ENCODE measurements at places on chromosomes 3 and 15. TPM values are rescaled to one million over a fixed set of nuclear protein-coding genes. Genes with fewer than 3 reads are reported as not detected.

DNA sequence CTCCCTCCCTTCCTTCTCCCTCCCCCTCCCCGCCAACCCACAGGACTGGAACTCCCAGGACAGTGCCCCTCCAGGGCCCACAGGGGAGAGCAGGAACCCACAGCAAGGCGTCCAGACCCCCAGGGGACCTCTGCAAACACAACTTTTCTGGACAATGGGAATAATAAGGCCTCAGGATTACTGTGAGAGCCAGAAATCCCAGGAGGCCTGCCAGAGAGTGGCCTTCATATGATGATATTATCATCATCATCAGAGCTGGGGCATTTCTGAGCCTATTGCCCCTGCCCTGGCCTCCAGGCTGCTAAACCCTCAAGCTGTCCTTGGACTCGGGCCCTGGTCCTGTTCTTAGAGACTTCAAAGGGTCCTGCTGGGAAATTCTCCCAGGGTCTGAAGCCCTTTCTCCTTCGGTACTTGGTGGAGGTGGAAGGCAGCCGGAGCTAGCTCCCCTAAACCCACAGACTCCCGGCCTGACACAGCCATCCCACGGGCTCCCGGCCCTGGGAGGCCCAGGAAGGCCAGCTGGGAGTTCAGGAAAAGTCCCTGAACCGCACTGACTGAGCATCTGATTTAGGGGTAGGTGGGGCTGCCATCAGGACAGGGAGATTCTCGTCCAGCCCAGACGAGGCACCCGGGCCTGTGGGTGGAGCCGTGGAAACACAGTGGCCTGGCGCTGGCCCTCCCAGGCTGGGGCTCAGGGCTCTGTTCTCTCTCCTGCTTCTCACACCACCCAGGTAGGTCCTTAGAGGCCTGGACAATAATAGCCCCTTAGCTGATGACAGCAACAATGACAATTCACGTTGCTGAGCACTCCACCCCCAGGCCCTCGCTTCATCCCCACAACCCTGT is 4.9 kb downstream of the CALML4 start:
- peaks cover 15% of the 10 kb centered on the region for H3K4me1 ChIP-seq
- H3K27me3 ChIP-seq, result no peaks in the 10 kb centered on the region
- H3K27ac ChIP-seq, result peak overlapping the region; percentile 27
- no peak for DNase-seq
- H3K36me3 ChIP-seq, result peaks cover 3% of the 10 kb centered on the region
- no peak overlapping the region for H3K4me3 ChIP-seq

GRCh38 chr15:40790718-40791117 is 16.2 kb upstream of the ZFYVE19 start:
- no peak overlapping the region for H3K4me3 ChIP-seq
- H3K27ac ChIP-seq, result no peak overlapping the region
- DNase-seq, result no peak
- H3K4me1 ChIP-seq, result peaks cover 32% of the 10 kb centered on the region

GRCh38 chr15:68797599-68798345 is 22.9 kb downstream of the ANP32A start:
- no peak overlapping the region for H3K4me3 ChIP-seq
- peaks cover 53% of the 10 kb centered on the region for H3K4me1 ChIP-seq
- H3K27me3 ChIP-seq, result no peaks in the 10 kb centered on the region
- DNase-seq, result no peak

The DLEC1 gene
- total RNA-seq, result 0.17 TPM

DNA sequence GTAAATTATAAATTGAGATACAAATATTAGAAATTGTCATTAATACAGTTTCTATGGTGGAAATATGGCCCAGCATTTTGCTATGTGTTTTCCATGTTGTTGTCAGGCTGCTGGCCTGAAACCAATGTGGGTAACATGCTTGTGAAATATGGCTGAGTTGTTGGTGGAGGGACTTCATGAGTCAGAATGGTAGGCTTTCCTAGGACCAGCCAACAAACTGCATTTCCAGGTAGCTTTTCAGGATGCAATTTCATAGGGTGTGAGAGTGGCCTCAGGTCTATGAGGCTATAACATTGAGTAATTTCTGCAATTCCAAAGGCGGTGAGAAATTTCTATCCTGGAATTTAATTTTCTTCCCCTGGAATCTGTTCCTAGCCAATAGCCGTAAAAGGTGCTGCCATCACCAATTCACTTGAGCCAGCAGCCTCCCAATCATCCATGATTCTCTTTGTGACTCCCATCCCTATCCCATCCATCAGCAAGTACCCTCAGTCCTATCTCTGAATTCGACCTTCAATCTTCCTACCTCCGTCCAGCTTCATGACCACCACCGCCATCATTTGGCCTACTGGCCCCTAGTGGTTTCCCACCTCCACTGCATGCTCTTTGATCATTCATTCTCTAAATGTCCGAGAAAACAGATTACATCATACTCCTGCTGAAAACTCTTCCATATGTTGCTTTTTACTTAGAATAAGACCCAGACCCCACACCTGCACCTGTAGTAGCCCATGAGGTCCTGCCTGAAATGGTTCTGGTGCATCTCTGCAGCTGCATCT is 276.6 kb upstream of the CFAP20DC start:
- no peak overlapping the region for H3K4me3 ChIP-seq
- DNase-seq, result no peak
- no peaks in the 10 kb centered on the region for H3K36me3 ChIP-seq
- H3K4me1 ChIP-seq, result peaks cover 11% of the 10 kb centered on the region
- no peaks in the 10 kb centered on the region for H3K27me3 ChIP-seq

DNA sequence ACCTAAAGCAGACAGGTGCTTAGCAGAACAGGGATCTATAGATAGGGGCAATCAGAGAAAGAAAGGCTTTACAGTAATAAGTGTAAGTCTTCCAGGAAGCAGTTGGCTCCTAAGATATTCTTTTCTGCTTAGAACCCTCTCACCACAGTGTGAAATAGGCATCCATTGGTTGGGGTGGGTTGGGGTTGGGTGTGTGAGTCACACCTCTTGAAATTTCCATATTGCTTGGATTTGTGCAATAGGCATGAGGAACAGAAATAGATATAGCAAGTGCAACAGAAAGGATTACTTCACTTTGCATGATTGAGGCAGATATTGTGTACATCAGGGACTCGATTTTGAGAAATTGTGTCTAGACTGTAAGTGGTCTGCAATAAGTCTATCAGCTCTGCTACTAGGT is 200.1 kb upstream of the GAP43 start:
- H3K36me3 ChIP-seq, result no peaks in the 10 kb centered on the region
- no peak for DNase-seq
- no peaks in the 10 kb centered on the region for H3K4me1 ChIP-seq
- H3K27ac ChIP-seq, result no peak overlapping the region
- no peak overlapping the region for H3K4me3 ChIP-seq

GRCh38 chr15:70111203-70112073 is 13.7 kb upstream of the TLE3 start:
- H3K4me3 ChIP-seq, result peak overlapping the region; percentile 43
- no peak for DNase-seq
- peaks cover 18% of the 10 kb centered on the region for H3K4me1 ChIP-seq
- peaks cover 31% of the 10 kb centered on the region for H3K27me3 ChIP-seq

The DPPA4 gene
- 0.22 TPM for total RNA-seq

The DUOX1 gene
- total RNA-seq, result not detected

- H3K27me3 ChIP-seq, result no peaks in the 10 kb centered on the region
- H3K27ac ChIP-seq, result no peak overlapping the region
- peaks cover 20% of the 10 kb centered on the region for H3K4me1 ChIP-seq
- no peak for DNase-seq
- H3K36me3 ChIP-seq, result no peaks in the 10 kb centered on the region
These were observed 50.9 kb upstream of the FSIP1 start for GRCh38 chr15:39833515-39833981.

DNA sequence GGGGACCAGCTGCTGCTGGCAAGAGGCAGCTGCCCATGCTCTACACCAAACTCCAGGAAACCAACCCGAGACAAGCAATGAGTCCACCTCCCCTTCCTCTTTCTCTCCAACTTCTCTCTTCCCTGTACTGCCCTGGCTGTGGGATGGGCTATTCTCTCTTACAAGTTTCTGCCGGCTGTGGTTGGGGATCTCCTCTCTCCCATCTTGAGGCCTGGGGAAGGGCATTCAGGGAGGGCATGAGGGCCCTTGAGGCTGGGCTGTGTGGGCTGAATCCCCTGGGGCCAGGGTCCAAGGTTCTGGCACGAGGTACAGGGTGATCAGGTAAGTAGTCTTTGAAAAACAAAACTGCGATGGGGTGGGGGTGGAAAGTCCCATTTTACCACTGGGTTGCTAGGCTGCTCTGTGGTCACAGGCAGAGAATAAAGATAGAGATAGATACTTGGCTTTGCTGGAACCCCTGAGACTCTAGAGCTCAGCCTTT is 32.3 kb upstream of the CTSH start:
- H3K27ac ChIP-seq, result no peak overlapping the region
- no peaks in the 10 kb centered on the region for H3K4me1 ChIP-seq
- H3K4me3 ChIP-seq, result no peak overlapping the region
- H3K27me3 ChIP-seq, result no peaks in the 10 kb centered on the region
- DNase-seq, result peak; percentile 33
- H3K36me3 ChIP-seq, result no peaks in the 10 kb centered on the region

- no peaks in the 10 kb centered on the region for H3K27me3 ChIP-seq
- no peak overlapping the region for H3K4me3 ChIP-seq
- H3K36me3 ChIP-seq, result peaks cover 2% of the 10 kb centered on the region
- no peaks in the 10 kb centered on the region for H3K4me1 ChIP-seq
These were observed 120.9 kb downstream of the ZMAT3 start for GRCh38 chr3:178950676-178951075.

- peak overlapping the region; percentile 87 for H3K4me3 ChIP-seq
- no peak for DNase-seq
- no peaks in the 10 kb centered on the region for H3K27me3 ChIP-seq
- H3K36me3 ChIP-seq, result no peaks in the 10 kb centered on the region
- H3K4me1 ChIP-seq, result peaks cover 31% of the 10 kb centered on the region
- H3K27ac ChIP-seq, result peak overlapping the region; percentile 97
These were observed 756 bp downstream of the CLPX start for GRCh38 chr15:65184305-65184867.

DNA sequence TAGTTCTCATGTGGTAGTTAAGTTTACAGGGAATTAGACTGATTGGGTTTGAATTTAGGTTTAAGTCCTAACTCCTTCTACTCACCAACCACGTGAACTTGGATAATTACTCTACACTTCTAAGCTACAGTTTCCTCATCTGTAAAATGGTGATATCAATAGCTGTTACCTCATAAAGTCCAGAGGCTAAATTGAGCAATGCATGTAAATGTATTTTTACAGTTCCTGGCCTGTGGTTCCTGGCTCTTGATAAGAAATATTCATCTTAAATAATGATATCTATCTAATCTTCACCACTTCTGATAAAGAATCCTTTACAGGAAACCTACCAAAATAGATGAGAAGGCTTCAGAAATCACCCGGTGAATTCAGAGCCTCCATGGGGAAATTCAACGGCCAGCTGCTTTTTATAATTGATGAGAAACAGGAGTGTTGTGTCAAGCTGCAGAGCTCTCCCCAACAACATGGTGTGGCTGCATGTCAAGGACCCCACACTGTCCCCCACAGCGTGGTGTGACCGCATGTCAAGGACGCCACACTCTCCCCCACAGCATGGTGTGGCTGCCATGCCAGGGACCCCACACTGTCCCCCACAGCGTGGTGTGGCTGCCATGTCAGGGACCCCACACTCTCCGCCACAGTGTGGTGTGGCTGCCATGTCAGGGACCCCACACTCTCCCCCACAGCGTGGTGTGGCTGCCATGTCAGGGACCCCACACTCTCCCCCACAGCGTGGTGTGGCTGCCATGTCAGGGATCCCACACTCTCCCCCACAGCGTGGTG is 80.8 kb upstream of the PEX5L start:
- no peak overlapping the region for H3K4me3 ChIP-seq
- H3K27me3 ChIP-seq, result peaks cover 3% of the 10 kb centered on the region
- H3K27ac ChIP-seq, result no peak overlapping the region
- H3K4me1 ChIP-seq, result no peaks in the 10 kb centered on the region
- DNase-seq, result peak; percentile 33

GRCh38 chr15:25773248-25773647 is 89.9 kb downstream of the ATP10A start:
- peak overlapping the region; percentile 81 for H3K27ac ChIP-seq
- no peaks in the 10 kb centered on the region for H3K27me3 ChIP-seq
- no peak for DNase-seq

The UROC1 gene
- 0.15 TPM for total RNA-seq
